ENCODE measurements at places on chromosomes 1 and 21.
A peak's percentile ranks its signal among the peaks of the same experiment; 100 is the strongest.

GRCh38 chr21:38905752-38906151, 100.0 kb downstream of the ETS2 start:
- no peak for DNase-seq

- DNase-seq, result peak; percentile 90
Observed at GRCh38 chr1:116504308-116505156, 66.3 kb downstream of the CD58 start.

DNA sequence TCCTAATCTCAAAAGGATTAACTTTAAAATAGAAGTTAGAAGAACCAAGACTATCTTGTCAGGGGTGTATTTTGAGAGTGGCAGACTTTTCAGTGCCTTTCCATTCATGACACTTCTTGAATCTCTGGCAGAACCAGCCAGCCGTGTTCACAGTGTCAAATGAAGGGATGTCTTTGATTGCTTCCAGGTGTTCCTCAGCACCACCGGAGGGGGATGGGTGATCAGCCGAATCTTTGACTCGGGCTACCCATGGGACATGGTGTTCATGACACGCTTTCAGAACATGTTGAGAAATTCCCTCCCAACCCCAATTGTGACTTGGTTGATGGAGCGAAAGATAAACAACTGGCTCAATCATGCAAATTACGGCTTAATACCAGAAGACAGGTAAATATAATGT, 32.3 kb downstream of the FMO1 start:
- DNase-seq, result no peak

GRCh38 chr1:218553197-218553596, 208.1 kb downstream of the TGFB2 start:
- DNase-seq, result peak; percentile 25

- peak; percentile 72 for DNase-seq
Observed at GRCh38 chr1:211653959-211654496, 21.4 kb downstream of the NEK2 start.

- DNase-seq, result no peak
Observed at GRCh38 chr1:24709791-24710441, 35.3 kb upstream of the CLIC4 start.

DNA sequence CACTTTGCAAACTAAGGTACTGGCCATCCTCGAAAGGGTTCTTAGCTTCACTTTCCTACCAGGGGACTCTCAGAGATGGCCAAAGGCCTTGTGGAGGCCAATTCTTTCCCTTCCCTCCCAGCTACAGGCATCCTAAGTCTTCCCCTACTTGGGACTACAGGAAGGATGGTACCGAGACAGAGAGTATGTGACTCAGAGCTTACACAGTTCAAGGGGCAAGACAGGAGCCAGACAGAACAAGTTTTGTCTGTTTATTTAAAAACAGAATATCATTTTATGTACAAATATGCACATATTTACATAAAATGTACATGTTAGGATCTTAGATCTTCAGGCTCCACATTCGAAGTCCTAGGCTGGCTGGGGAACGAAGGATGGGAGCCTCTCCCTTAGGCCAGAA, 1.1 kb upstream of the ARHGAP30 start:
- DNase-seq, result peak; percentile 47

- no peak for DNase-seq
Observed at GRCh38 chr1:204468206-204468605, 26.4 kb downstream of the PIK3C2B start.

- DNase-seq, result peak; percentile 85
Observed at GRCh38 chr1:246971090-246971721, 36.7 kb downstream of the ZNF695 start.

GRCh38 chr1:184329245-184329953, 57.4 kb upstream of the C1orf21 start:
- no peak for DNase-seq

DNA sequence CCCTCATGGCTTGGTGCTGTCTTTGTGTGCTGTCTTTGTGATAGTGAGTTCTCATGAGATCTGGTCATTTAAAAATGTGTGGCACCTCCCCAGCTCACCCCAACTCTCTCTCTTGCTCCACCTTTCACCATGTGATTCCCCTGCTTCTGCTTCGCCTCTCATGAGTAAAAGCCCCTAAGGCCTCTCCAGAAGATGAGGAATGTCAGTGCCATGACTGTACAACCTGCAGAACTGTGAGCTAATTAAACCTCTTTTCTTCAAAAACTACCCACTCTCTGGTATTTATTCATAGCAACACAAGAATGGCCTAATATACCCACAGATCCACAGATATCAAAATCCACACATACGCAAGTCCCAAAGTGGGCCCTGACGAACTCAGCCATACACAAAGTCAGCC, 88.9 kb upstream of the PPP2R5A start:
- DNase-seq, result no peak

- DNase-seq, result peak; percentile 67
Observed at GRCh38 chr1:110765640-110766335, 91.0 kb upstream of the KCNA3 start.

DNA sequence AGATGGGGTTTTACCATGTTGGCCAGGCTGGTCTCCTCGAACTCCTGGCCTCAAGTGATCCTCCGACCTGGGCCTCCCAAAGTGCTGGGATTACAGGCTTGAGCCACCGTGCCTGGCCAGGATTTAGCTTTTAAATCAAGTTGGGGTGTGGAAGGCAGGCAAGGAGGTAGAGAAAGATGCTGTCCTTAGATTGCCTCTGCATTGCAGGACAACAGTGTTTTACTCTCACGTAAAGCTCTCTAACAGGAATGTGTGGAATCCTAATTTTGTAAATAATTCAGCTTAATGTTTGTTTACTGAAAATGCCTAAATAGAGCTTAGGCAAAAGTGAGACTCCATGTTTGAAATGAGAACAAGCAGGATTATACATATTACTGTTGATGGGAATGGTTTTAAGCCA, 29.5 kb upstream of the TGFB2 start:
- DNase-seq, result no peak

DNA sequence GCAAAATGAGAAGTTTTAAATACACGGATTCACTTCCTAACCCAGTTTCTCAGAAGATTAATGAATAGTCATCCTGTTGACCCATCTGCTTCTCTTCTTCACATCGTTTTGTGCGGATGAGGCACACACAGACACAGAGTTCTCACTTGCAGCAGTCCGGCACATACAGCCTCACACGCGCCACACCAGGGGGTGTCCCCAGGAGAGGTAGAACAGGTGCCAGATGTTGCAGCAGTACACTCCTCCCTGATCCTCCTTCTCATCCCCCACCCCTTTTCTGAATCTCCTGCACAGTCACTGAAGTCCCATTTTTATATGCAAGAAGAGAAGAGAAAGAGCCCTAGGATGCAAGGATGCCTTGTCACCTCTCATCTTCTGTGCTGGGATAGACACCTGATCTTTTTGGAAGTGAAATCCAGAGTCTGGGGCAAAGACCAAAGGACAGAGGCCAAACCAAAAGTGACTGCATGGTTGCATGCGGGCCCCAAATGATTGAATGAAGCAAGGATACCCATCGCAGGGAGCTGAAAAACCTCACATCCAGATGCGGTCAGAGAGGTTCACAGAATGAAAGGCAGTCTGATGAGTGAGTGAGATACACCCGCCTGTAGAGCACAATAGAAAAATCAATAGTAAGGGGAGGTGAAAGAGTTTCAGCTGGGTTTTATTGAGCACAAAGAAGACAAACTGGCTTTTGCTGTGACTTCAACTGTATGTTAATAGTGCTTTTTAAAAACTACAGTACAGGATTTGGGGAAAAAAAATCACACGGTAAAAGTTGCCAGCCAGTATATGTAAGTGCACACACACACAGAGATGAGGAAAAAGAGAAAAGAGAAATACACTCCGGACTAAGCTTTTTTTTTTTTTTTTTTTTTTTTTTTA, 28.9 kb downstream of the PBX1 start:
- no peak for DNase-seq

- no peak for DNase-seq
Observed at GRCh38 chr1:2269193-2269921, 41.2 kb downstream of the SKI start.

- peak; percentile 64 for DNase-seq
Observed at GRCh38 chr1:59333626-59334277, 36.9 kb downstream of the FGGY start.

- DNase-seq, result no peak
Observed at GRCh38 chr1:25167269-25168192, 64.8 kb downstream of the SYF2 start.

DNA sequence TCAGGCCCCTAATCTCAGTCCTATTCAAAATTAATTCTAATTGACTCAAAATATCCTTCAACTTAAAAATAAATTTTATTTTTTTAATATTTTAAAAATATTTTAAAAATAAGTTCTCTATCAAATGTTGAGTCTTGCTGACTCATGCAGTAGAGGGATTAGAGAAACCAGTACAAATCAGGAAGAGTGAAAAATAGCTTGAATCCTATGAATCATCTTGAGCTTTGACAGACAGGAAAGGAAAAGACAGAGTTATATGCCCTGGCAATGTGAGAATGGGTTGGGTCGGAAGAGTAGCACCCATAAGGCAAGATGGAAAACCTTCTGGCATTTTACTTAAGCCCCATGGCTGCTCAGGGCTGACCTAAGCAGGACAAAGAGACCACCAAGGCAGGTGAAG, 346.6 kb upstream of the RUNX1 start:
- peak; percentile 68 for DNase-seq

DNA sequence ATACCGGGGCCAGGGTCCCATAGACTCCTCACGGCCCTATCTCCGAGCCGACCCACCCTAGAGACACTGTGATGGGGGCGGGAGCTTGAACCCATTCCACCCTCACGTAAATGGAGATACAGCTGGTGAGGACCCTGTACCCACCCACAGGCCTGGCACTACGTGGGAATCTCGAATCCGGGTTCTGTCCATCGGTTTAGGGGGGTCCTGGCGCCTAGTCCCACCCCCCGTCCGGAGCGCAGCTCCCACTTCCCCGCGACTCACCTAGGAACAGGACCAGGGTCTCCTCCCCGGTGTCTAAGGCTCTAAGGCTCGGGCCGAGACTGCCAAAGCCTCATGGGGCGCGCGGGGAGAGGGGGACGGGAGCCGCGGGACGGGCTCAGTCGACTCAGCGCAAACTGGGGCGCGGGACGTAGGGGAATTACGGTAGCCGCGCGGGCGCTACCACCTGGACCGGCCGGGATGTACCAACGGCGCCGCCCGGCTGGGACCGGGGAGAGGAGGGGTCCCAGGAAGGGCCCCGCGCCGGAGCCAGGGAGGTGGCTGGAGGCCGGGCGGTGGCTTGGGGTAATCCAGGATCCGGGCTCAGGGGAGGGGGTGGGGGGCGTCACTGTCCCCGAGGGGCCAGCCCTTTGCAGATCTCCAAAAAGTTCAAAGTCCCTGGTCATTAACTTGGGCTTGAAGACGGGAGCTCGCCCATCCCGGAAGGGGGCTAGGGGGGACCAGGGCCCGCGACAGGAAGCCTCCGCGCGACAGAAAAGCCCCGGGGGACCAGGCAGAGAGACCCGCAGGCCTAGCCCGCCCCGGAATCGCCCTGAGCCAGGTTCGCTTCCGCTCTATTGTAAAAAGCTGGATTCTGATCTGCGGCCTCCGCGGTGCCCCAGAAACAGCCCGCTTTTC, 1.0 kb downstream of the PLEKHG5 start:
- peak; percentile 80 for DNase-seq

DNA sequence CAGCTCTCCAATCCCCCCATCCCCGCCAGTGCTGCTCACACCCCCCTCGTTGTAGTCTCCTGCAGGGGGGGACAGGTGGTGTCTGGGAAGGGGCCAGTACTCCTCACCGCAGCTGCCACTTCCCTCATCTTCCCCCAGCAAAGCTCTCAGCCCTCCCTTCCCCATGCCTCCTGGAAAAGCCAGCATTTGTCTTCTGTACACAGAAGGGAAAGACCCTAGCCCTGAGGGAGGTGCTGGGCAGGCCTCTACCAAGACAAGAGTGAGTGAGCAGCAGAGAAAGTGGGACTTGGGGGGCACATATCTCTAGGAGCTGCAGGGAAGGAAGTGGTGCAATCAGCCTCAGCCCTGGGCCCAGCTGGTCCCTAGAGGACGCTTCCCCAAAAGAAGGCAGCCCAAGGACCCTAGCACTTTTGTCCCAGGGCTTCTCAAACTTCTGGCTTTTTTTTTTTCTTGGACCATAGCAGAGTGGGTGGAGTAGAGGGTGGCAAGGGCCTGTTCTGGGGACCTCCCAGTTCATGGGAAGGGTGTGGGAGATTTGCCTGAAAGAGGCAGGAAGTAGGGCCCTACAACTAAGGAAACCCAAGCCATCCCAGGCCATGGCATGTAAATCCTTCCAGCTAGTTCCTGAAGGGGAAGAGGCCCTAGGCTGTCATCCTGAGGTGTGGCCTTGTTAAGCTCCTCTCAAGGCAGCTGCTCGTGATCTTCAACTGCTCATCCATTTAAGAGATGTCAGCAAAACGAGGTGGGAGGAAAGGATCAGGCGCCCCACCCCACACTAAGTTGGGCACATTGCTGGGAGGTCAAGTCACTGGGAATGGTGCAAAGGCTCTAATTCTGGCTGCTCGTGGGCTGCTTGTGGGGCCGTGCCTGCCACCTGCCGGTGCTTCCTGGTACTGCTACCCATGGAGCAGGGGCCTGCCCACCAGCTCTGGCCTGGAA, 12.6 kb downstream of the ZC3H12A start:
- DNase-seq, result peak; percentile 87

DNA sequence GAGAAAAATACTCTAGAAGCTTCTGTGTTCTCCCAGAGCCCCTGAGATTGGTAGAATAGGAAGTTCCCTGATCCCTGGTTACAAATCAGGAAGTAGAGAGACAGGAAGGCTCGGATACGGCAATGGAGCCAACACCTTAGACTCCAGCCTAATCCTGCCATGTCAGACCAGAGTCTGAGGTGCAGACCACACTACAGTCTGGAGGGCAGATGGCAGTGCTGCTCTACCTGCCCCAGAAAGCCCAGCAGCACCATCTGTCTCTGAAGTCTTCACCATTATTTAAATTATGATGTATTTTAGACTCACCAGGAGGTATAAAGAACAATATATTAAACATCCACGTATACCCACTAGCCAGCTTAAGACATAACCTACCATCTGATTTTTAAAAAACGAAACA, 93.0 kb downstream of the MTR start:
- DNase-seq, result no peak

GRCh38 chr1:89870998-89871397, 50.2 kb downstream of the LRRC8D start:
- DNase-seq, result no peak

GRCh38 chr1:99481391-99481996, 164.4 kb upstream of the PALMD start:
- peak; percentile 75 for DNase-seq

DNA sequence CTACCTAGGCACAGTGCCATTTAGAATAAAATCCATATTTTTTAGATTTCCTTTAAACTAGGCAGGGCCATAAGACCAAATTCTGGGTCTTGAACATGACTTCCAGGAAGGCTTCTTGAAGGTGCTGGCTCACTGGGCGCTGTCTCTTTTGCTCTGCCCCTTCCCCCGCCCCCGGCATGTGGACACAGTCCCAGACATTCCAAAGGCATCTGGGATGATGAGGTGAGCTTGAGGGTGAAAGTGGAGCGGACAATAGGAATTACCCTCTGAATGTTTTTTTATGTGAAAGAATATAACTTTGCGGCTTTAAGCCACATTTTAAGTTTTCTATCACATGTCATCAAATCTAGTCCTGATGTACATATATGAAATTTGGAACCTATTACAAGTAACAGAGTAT, 29.4 kb downstream of the RWDD3 start:
- no peak for DNase-seq

DNA sequence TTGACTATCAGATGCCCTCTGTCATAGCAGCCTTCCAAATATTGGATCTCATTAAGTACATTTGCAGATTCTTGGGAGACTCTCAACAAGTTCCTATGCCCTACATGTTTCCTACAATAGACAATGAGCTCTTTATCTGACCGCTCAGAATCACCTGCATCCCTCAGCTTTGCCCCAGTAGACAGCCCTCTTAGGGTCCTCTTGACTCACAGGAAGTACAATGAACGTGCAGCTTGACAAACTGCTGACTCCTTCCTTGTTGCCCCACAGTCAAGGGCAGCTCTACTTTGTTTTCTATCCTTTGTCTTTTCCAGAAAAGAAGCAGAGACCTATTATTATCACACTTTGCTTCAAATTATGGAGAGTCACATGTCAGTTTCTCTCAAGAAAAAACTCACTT, 27.6 kb downstream of the SLC44A5 start:
- DNase-seq, result no peak

All from cardiac fibroblast (primary cell).